ENCODE measurements at places on chromosomes 12 and 14. TPM values are rescaled to one million over a fixed set of nuclear protein-coding genes. Genes with fewer than 3 reads are reported as not detected.

NKX2-1 gene
- total RNA-seq = not detected

C12orf50 gene
- 0.10 TPM for total RNA-seq

C14orf119 gene
- 40.2 TPM for total RNA-seq

ARHGAP5 gene
- total RNA-seq = 138 TPM

CMKLR1 gene
- 5.2 TPM for total RNA-seq

CIROP gene
- total RNA-seq = not detected

TCL1B gene
- not detected for total RNA-seq

TXNRD1 gene
- 45.5 TPM for total RNA-seq

OAS2 gene
- total RNA-seq = 27.5 TPM

SOS2 gene
- 38.0 TPM for total RNA-seq

KIF26A gene
- total RNA-seq = 6.1 TPM

DNA sequence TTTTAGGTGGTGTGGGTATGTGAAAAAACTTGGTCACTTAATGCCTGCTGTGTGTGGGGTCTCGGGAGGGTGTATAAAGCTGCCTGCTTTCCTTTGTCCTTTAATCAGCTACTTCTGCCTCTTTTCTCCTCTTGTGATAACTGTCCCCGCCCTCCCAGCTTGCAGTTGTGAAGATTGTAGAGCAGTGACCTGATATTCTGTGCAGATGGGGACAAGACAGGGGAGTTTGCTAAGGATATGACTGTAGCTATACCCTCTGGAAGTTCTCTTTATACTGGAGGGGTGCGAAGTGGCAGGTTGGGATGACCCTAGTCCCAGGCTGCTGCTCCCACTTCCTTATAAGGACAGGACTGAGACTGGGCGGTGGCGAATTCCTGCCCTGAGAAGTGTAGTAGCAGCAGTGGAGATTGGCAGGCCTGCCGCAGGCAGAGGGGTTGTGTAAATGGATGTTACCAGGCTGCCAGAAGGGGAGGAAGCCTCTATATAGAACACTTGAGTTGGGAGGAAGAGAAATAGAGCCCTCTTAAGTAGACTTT, 835 bp downstream of the MYL6 start:
- peak; percentile 89 for DNase-seq

DNA sequence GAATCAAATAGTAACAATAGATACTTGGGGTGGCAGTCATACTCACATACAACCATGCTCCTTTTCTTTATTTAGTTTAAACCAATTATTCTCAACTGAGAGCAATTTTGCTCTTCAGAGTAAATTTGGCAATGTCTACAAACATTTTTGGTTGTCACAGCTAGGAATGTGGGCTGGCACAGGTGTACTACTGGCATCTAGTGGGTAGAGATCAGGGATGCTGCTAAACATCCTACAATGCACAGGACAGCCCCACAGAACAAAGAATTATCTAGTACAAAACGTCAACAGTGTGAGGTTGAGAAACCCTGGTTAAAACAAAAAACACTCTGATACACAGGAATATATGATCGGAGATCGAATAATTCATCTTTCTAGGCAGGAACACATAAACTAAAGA, 186.5 kb downstream of the NELL2 start:
- no peak for DNase-seq

- no peak for DNase-seq
Measured at GRCh38 chr12:24507827-24508226, 441.1 kb downstream of the BCAT1 start.

GRCh38 chr12:3320881-3321509, 170.0 kb upstream of the PRMT8 start:
- DNase-seq = no peak

- DNase-seq = no peak
Measured at GRCh38 chr14:70943838-70944237, 36.6 kb downstream of the PCNX1 start.

DNA sequence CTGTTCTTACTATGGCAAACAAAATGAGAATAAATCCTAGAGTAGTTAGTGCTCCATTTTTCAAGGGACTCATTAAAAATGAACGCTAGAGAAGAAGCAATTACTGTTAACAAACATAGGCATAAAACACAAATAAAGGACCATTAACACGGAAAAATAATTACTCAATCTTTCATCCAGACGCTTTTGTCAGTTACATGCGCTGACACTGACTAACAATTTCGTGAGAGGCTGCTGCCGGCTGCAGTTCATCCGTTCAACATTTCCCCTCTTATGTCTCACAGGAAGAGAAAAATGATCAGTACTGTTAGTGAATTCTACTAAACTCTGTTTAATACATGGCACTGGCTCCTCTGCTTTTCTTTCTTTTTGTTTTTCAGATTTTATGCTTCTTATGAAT, 472.7 kb upstream of the FLRT2 start:
- DNase-seq = no peak

DNA sequence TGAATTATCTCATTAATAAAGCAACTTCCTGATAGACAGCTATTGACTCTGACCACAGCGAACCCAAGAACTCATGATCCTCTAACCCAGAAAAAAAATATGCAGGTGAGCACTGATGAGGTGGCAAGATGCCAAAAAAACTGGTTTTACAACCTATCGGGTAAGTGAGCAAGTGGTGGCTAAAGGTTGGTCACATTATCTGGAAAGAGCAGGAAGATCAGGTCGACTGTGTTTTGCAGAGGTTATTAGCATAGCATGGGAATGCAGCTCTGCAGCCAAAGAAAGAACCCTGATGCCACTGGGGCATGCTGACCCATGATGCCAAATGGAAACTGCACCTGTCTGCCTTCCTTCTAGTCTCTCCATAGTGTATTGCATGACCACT, 23.5 kb downstream of the BHLHE41 start:
- DNase-seq = peak; percentile 83

DNA sequence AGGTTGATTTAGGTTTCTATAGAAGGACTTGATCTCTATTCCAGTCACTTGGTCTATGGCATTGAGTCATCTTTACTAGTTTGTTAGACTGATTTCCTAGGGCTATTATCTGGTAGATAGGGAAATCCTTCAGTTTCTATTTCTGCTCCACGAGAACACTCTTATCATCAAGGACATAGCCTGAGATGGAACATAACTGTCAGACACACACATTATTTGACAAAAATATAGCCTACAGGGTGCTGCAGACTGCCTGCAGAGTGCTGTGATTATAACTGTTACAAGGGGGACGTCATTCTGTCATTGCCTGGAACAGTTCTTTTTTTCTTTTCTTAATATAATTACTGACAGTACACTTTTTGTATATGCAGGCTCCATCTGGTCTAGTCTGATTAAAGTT, 82.0 kb downstream of the TMEM117 start:
- DNase-seq = no peak

- DNase-seq = no peak
Measured at GRCh38 chr14:105453847-105454246, 20.8 kb upstream of the CRIP2 start.

DNA sequence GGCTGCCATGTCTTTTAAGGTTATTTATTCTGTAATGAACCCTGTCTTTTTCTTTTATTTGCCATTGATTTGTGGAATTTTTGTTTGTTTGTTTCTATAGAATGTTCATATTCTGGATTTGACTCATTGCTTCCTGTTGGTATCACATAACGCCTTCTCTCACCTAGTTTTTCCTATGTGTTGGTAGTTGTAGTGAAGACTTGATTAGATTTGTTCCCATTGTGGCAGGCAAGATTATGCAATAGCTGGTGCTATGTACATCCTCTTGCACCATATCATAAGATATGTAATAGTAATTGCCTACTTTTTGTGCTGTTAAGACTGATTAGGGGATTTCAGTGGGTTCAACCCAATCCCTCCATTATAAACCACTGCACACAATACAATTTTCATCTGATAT, 3.9 kb upstream of the KRT6B start:
- no peak for DNase-seq

DNA sequence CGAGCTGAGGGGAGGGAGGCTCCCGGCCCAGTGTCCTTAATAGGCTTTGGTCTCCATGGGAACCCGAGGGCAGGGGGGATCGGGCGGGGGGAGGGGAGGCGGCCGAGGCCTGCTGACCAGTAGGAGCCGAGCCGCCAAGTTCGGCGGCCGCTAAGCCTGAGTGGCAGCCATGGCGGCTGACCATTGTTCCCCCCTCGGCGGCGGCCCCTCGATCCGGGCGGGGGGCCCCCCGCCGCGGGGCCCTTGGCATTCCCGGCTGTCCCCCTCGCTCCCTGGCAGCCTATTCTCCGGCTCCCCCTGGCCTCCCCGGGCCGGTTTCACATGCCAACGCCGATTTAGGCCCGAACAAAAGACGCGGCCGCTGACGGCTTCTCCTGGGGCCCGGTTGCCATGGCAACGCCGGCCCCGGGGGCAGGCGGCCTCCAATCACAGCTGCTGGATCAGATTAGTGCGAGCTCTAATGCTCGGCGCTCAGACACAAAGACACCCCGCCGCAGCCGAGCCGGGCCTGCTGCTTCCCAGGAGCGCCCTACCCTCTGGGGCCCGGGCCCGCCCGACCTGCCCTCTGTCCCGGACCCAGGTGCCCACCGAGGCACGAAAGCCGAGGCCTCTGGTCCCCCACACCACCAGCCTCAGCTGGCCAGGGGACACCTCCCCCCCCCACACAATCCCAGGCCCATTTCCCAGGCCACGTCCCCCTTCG, 7.3 kb downstream of the MSI1 start:
- peak; percentile 55 for DNase-seq

DNA sequence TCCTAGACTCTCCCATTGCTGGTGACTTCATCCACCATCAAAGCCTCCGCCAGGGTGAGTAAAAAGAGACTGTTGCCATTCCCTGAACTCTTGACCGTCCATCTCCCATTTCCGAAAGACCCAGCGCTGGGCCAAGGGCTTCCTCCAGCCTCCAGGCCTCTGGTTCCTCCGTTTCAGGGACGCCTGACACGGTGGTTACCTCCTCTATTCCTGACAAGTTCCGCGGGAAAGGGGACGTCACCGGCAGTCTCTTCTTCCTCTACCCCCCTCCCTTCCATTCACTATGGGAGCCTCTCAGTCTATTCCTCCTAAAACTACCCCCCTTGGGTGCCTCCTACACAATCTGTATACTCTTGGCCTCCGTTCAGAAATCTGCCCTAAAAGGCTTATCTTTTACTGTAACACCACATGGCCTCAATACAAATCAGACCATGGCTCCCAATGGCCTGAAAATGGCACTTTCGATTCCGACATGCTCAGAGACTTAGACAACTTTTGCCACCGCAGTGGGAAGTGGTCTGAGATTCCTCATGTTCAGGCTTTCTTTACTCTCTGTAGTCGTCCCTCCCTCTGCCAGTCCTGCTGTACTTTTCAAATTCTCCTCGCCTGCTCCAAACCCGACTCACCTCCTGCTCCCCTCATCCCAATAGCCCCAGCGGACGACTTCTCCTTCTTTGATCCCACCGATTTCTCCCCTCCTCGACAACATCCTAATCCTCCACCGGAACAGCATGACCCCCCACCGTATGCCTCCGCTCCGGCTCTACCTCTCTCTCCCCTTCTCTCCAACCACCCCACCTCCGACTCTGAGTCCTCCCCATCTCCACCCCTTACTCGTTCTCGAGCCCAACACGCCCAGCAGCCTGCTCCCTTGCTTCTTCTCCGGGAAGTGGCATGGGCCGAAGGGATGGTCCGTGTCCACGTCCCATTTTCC, 70.4 kb downstream of the MOK start:
- no peak for DNase-seq

DNA sequence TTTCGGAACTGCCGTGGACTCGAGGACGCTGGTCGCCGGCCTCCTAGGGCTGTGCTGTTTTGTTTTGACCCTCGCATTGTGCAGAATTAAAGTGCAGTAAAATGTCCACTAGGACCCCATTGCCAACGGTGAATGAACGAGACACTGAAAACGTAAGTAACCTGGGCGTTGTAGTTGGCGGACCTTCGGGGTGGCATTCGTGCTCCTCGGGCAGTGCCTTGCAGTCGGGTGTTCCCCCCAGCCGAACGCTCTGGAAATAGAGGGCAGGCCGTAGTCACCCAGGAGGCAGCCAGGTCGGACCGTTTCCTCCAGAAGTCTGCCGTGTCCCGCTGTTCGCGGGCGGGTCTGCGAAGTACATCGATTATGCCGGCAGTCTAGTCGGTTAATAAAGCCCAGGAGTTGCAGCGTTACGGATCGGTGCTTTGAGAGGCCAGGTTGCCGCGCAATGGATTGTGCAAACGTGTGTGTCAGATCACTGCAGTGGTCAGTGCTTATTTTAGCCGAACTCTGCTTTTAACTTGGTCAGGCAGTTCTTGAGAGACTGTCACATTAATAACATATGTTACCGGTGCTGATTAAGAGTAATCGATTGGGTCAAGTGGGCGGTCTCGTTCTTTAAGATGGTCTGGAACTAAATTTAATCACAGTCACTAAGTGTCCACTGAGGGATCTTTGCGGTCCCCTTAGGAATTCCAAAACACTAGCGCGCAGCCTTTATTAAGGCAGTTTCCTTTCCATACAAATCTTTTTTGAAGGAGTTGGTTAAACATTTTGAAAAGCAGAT, 906 bp downstream of the MARK3 start:
- DNase-seq = no peak

GRCh38 chr12:3256103-3256631, 179.0 kb downstream of the TSPAN9 start:
- DNase-seq = no peak
